Stimulated activated CD8-positive, alpha-beta memory T cell treated with anti-CD3 and anti-CD28 coated beads, Interleukin-2, amount 100 ng/mL, for 1 hour (primary cell): ENCODE measurements at places on chromosomes 2 and 18.

DNA sequence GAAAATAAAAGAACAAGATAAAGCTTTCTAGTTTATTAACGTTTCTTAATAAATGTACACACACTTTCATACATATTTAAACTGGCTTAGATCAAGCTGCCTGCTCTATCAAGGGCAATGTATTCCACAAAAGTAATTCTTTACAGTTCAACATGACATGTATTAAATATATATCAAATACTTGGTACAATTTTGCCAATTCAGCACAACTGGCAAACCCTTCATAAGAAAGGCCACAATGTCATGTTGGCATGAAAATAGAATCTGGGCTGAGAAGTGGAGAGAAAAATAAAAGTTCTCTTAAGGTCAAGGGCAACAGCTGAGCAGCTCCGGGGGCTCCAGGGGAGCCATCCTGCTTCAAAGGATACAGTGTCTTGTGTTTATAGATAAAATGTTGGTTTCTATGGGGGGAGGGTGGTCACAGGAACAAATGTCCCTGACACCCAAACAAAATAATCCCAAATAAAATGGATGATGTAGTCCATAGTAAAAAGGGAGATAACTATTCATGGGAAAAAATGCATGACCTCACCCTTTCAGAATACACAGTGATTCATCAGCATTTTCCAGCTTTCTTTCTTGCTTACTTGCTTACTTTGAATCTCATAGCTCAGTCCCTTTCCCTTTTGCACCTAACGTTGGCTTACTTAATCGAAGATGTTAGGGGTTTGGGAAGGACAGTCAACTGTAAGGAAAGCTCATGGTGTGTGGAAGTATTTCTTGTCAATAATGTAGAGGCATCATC, 494.9 kb downstream of the NYAP2 start:
- DNase-seq = no peak

DNA sequence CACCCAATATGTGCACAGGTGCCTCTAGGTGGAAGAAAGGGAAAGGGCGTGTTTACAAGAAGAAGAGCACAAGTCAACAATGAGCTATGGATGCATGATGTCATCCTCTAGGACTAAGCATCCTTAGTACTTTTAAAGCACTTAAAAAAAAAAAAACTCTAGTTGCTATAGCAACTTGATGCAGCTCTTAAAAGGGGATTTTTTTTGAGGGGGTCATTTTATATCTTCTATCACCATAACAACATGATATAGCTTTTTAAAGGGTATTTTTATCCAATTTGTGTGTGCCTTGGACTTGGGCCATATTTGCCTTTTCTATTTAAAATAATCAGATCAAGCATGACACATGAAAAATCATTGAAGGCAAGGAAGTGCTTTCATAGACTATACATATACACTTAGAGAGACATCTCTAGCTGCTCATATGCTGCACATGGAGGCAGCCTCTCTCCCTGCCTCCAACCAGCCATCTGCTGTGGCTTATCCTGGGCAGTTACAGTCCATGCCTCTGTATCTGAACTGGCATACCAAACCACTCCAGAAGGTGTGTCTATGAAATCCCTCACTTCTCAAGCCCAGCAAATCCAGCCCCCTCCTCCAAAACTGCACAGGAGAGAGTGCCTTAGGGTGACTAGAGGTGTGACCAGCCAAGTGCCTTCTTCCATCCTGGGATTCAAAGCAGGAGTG, 165.4 kb downstream of the MSH2 start:
- DNase-seq = no peak

DNA sequence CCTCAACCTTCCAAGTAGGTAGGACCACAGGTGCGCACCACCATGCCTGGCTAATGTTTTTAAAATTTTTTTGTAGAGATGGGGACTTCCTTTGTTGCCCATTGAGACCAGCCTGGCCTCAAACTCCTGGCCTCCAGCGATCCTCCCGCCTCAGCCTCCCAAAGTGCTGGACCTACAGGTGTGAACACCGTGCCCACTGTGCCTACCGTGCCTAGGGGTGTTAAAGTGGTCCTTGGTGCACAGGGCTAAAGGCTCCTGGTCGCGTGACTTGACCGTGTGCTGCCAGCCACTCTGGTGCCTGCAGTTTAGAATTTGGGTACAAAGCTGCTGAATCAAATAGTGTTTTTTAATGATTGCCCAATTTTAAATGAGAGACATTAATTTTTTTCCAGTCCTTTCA, 51.0 kb upstream of the KCNG2 start:
- no peak for DNase-seq

DNA sequence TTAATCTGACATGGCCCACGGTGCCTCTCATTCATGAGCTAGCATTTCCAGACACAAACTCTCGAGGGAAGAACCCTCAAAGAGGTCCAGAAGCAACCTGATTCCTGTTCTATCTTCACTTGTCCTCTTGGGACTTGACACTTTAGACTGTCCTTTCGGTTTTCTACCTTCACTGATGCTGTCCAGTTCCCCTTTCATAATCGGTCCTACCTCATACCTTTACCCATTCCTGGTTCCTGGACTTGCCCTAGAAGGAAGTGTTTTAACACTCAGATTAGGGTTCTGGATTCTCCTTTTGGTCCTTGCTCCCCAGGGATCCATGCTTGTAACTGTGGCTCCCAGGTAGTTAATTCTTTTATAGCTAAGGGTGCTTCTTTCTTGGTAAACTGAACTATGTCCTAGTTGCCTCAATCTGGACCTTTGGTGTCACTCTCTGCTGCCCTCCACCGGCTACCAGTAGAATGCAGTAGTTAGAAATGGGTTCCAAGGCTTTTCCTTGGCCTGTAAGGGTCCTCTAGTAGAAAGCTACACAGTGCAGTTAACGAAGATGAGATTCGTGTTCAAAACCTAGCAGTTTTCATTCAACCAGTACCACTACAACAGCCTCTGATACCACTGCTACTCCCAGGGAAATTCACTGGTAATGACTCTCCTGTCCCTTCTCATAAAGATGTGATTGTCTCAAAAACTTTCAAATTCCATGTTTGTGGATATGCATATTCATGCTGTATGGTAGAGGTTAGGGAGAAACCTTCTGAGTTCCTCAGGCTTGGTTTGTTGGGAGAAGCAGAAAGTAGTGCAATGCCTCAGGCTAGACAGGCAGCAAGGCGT, 178.1 kb upstream of the CYP26B1 start:
- no peak for DNase-seq
